ENCODE measurements at places on chromosomes 3 and 15.

GRCh38 chr15:89806559-89807550 lies 7.8 kb downstream of the ANPEP start:
- DNase-seq, result no peak

DNA sequence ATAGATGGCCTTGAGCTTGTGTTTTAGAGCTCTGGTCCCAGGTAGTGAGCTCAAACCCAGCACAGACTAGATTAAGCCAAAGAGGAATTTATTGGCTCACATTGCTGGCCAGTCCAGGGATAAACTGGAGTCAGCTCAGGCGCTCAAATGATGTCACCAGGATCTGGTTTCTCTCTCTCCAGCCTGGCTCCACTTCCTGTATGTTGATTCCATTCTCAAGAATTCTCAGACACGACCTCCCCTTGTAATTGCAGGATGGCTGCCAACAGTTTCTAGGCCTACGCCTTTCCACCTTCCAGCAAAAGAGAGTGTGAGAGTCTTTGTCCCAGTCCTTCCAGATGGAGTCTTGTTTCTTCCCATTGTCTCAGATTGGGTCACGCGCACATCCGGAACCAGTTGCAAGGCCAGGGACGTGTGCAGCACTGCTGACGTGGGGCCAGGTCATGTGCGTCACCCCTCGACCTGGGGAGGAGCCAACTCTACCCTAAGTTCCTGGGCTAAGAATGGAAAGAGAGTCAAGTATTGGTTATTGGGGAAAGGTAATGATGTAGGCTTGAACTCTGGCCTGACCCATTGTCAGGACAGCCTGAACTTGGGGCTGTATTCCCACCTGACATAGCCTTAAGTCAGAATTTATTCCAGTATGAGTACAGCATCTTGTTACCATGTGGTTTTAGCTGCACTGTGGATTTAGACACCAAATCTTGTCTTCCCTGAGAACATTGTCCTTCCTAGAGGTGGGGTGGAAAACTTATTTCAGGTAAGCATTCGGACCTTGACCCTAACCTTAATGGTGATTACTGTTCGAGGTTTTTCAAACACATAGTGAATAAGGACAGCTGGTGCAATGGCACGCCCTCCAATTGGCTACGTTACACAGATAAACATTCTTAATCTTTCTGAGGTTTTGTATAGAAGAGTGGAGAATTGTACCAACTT lies 31.6 kb downstream of the CACNA1D start:
- DNase-seq, result no peak

DNA sequence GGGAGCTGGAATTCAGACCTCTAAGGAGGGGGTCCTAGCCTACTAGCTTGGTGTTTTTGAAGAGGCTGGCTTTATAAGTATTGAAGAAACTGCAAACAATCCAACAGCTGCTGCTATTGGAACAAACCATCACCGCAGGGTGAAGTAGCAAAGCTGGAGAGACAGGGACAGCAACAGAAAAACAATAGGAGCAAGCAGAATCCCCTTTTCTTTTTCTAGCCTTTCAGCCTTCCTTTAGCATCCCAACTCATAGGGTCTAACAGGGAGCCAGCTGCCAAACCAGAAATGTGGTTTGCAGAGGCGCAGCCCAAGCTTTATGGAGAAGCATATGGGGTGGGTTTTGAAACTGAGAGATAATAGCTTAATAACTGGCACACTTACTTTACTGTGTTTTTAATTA lies 106.2 kb upstream of the CHMP2B start:
- DNase-seq, result no peak

- no peak for DNase-seq
Measured at GRCh38 chr3:18351823-18352744, 73.1 kb downstream of the SATB1 start.

DNA sequence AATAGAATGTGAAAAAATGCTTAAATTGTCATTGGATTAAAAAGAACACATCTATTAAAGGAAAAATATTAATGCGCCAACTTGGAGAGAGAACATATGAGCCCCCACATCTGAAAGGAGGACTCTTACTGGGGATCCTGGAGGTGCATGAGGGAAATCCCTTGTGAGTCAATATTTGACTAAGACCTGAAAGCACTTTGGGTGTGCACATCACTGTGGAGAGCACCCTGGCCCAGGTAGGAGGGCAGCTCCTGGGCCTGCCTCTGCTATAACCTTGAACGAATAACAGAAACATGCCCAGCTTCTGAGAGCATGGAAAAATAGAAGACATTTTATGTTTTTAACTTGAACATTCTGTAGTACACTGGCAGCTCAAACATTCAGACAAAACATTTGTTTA lies 199.8 kb downstream of the GAP43 start:
- DNase-seq, result no peak
